Cortex of kidney (tissue), 1 donor: ENCODE measurements at places on chromosomes 11 and 22.

GRCh38 chr11:16902781-16903378 lies 111.3 kb downstream of the PLEKHA7 start:
- DNase-seq = no peak

GRCh38 chr22:17780116-17780740 lies 6.0 kb upstream of the BID start:
- no peak for DNase-seq

- no peak for DNase-seq
These were observed 37.2 kb upstream of the ACER3 start for GRCh38 chr11:76823481-76824028.

- DNase-seq = no peak
These were observed 81.0 kb upstream of the LRRC55 start for GRCh38 chr11:57100638-57101331.

GRCh38 chr11:119335655-119336543 lies 1.6 kb downstream of the RNF26 start:
- no peak for DNase-seq

GRCh38 chr11:76666408-76666807 lies 4.1 kb downstream of the LRRC32 start:
- no peak for DNase-seq

DNA sequence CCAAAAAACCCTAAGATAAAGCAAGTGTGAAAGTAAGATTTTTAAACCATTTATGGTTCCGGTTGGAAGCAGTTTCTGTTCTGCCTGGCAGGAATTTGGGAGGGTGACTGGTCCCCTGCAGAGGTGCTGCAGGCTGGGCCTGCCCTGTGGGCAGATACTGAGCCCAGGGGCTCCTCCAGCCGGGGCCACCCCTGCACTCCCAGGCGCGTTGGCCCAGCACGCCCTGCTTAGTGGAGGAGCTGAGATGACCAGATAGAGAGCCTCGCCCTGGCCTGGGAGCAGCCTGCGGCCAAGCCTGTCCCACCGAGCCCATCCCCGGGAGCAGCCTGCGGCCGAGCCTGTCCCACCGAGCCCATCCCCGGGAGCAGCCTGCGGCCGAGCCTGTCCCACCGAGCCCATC lies 8.0 kb downstream of the PHLDA2 start:
- DNase-seq = no peak

DNA sequence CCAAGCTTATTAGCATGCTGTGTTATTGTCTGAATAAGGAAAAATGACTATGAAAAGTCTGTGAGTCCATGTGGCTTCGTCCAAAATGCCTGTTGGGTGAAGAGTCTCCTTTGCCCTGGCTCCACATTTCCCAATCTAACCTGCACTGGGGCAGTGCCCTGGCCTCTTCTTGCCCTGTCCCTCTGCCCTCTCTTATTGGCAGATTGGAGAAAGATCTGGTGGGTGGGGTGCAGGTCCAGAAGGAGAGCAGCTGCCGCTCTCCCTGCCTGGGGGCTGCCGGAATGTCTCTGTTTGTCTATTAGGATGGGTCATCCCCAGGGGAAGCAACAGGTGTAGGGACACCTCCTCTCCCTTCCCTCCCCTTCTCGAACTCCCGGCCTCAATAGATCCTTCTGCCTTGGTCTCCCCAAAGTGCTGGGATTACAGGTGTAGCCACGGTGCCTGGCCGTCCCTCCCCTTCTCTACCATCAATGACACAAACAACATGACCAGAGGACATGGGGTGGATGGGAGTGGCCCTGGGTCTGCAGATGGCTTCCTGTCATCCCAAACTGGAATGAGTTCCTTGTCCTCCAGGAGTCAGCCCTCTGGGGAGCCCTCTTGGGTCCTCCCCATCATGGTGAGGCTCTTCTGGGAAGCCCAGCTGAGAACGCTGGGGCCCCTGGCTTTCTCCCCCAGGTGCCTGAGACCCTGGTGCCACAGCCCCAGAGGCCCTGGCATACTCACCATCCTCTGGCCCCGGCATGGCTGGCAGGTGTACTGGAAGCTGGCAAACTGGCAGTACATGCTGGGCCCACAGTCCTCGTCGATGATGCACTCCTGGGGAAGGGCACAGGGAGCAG lies 40.5 kb downstream of the DKK3 start:
- no peak for DNase-seq

- no peak for DNase-seq
These were observed 10.4 kb upstream of the GLYAT start for GRCh38 chr11:58742140-58742539.

DNA sequence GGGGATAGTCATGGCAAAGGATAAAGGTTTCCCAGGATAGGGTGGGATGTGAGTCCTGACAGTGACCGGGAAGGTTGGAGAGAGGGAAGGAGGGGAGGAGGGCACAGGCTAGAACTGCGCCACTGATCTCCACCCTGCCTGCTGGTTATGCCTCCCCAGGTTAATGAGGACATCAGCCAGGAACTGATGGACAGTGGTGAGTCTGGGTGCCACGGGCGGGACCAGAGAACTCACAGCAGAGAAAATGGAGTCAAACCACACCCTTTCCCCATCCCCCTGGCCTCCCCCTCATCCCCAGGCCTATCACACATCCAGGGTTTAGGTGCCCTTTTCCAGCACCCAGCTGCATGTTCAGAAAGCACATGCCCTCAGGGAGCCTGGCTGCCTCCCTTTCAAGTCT lies 10.2 kb downstream of the ANKK1 start:
- no peak for DNase-seq

- DNase-seq = no peak
These were observed 80.9 kb downstream of the INSC start for GRCh38 chr11:15195454-15196200.

DNA sequence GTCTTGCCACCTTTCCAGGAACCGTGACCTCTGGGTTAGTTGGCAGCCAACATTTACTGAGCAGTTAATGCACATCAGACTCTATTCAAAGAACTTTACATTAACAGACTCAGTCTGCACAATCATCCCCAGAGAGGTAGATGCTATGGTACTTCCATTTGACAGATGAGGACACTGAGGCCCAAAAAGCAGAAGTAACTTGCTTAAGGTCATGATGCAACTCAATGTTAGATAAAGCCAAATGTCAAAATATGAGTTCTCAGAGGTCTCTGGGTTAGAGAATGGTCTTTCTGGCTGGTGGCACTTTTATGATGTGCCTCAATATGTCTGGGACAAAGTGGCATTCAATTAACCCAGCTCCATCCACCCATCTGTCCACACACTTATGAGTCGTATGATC lies 450.0 kb downstream of the MIAT start:
- DNase-seq = no peak

GRCh38 chr22:19998991-19999820 lies 17.4 kb downstream of the ARVCF start:
- DNase-seq = no peak

GRCh38 chr22:35517769-35518530 lies 22.7 kb upstream of the RASD2 start:
- DNase-seq = no peak

GRCh38 chr22:17113600-17113999 lies 7.6 kb downstream of the TMEM121B start:
- no peak for DNase-seq

- DNase-seq = no peak
These were observed 17.8 kb downstream of the SCUBE2 start for GRCh38 chr11:9073466-9074225.

- DNase-seq = no peak
These were observed 132.0 kb downstream of the ELP4 start for GRCh38 chr11:31641477-31642062.

DNA sequence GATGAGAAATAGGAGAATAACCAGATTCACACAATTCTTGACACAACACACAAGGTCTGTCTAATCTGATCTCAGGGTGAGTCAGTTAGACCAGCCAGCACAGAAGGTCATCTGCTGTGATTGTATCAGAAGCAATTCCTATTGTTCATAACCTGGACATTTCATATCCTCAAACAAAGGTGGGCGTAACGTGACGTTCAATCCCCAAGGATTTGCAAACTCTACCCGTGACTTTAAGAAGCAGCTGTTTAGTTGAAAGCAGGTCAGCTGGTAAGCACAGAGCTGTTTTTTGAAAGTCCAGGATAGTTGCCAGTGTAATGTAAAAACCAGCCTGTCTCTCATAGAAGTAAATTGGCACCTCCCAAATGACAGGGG lies 385.1 kb downstream of the DCDC1 start:
- no peak for DNase-seq

DNA sequence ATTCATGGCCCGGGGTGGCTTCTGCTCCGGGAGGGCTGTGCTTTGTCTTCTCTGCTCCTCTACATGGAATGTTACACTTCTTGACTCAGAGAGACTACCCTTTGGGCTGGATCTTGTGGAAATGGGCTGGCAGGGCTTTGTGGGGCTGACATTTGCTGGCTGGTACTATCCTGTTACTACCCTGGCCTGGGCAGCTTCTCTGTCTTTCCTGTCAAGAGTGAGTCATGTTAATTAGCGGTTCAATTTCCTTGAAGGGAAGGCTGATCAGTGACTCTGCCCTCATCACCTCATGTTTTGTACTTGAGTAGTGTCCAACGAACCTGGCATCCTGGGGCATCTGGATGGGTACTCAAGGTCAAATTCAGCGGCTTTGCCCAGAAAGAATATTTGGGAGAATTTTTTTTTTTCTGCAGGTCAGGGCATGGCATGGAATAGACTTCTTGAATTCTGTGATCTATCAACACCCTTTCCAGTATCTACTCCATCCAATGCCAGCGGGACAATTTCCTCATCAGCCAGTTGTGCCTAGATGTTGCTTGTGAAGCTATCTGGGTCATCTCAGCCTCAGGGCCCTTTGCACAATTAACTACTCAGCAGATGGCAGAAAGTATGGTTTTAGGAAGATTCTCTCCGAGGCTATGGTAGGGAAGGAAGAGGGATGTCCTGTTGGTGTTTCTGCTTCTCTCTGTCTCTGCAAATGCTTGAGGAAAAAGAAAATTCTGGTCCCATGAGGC lies 140.5 kb upstream of the PLET1 start:
- DNase-seq = no peak

DNA sequence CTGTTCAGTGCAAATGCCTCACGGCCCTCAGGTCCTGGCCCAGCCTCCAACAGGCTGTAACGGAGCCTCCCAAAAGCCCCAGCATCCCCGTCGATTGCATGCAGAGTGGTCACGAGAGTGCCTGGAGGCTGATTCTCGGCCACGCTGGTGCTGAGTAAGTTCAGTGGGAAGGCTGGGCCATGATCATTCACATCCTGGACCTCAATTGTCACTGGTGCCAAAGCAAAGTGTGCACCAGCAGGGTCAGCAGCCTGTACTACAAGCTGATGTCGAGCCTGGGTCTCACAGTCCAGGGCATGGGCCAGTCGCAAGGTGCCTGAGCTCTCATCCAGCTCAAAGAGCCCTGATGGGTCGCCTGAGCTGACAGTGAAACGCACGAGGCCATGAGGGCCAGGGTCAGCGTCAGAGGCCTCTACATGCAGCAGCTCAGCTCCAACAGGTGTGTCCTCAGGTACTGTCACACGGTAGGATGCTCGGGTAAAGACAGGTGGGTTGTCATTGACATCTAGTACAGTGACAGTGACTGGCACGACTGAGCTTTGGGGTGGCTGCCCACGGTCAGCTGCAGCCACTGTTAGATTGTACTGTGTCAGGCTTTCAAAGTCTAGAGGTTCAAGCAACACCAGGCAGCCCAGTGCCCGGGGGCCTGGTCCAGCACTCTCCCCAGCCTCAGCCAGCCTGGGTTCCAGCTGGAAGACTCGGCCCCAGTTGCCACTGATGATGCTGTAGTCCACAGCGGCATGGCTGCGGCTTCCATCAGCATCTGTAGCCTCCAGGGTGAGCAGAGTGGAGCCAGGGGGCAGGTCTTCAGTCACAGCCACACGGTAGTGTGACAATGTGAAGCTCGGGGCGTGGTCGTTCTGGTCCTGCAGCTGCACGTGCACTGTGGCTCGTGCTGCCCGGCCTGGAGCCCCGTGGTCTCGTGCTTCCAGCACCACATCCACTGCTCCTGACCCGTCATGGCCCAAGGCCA lies 4.5 kb upstream of the TPP1 start:
- DNase-seq = no peak

- DNase-seq = no peak
These were observed 445.6 kb downstream of the NTM start for GRCh38 chr11:131816051-131816450.

GRCh38 chr11:113493206-113493605 lies 18.0 kb upstream of the DRD2 start:
- no peak for DNase-seq

DNA sequence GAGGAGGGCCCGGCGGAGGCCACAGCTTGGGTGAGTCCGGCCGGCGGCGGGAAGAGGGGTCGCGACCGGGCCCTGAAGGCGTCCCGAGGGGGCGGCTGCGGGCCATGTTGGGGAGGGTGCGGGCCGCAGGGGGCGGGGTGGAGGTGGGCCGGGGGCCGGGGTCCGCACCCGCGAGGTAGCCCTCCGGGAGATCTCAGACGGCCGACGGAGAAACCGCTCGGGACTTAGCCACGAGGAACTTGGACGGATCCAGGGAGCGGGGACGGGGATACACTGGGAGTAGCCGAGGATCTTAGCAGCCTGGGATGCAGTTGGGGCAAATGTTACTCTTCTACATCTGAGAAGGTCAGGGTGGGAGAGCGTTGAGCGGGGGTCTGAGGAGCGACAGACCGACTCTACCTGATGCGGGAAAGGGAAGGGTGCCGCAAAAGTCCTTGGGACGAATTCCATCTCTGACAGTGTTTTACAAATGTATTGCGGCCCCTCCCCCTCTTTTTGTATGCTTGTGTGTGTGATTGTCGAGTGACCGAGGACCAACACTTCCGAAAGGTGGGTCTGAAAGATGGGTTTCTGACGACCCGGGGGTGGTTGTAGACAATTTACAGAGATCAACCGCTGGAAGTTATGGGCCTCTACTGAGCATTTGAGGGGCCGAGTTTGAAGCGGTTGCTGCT lies 658 bp downstream of the STIP1 start:
- DNase-seq = no peak

- no peak for DNase-seq
These were observed 6.9 kb downstream of the BDNF start for GRCh38 chr11:27693398-27693797.

DNA sequence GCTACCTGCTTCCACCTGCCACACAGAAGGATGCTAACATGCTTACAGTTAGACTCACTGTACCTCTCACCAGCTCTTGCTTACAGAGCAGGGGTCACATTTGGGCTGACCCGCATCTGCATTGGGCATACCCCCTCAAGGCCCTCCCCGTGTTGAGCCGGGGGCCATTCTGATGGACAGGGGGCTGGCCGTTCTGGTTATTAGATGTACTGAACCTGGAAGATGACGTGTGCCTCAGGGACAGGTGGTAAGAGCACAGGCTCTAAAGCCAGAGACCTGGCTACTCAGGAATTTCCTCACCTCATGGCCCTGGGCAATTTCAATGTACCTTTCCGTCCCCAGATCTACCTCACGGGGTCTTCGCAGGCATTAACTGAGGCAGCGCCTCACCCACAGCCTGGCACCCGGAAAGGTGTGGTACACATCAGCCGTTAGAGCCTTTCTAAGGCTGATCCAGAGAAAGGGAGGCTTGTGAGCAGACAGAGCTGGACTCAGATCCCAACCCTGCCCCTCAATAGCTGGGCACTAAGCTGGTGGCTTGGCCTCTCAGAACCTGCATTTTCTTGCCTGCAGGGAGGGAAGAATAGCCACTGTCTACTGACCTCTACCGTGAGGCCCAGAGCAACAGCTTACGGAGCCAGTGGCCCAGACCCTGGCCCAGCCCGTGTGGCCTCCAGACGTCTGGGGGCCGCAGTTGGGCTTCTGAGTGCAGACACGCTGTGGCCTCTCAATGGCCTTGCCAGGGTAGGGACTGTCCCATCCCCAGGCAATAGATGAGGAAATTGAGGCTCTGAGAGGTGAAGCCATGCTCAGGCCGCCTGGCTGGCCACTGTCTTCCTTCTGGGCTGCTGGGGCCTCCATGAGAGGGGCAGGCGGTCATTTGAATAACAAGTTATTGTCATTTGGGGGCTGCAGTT lies 100.6 kb downstream of the MORC2 start:
- DNase-seq = no peak

- DNase-seq = no peak
These were observed 27.0 kb downstream of the C22orf42 start for GRCh38 chr22:32132126-32132525.
